ENCODE measurements at places on chromosomes 2 and 18. TPM values are rescaled to one million over a fixed set of nuclear protein-coding genes. Genes with fewer than 3 reads are reported as not detected.
A peak's percentile ranks its signal among the peaks of the same experiment; 100 is the strongest.

Gene TNP1
- not detected for total RNA-seq

Gene PID1
- 49.3 TPM for total RNA-seq

Gene WDCP
- 3.3 TPM for total RNA-seq

Gene C2orf66
- total RNA-seq = not detected

Gene ZNF514
- total RNA-seq = 12.3 TPM

GRCh38 chr18:22817844-22818243 is 115.3 kb upstream of the RBBP8 start:
- DNase-seq = no peak

GRCh38 chr2:69306393-69306821 is 80.6 kb downstream of the GFPT1 start:
- DNase-seq = no peak

DNA sequence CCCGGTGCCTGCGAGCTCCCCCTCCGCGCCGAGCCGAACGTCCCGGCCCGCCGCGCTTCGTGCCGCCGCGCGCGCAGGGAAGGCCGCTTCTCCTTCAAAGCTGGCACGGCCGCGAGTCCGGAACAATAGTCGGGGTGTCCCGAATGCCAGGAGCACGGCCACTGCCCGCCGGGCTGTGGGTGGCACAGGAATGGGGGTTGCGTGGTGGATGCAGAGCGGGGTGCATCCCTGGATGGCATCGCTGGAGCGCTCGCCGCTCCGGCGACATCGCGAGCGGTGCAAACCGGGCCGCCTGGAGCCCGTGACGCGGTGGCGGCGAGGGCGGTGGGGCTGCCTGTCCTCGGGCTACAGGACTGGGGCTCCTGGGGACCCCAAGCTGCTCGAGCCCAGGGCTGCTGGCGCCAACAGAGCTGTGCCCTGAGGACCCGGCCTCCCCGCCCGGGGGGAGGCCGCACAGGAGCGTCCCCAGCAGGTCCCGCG is 1.1 kb upstream of the SATB2 start:
- DNase-seq = peak; percentile 73

- DNase-seq = no peak
Observed at GRCh38 chr2:173021939-173022371, 53.7 kb upstream of the MAP3K20 start.

GRCh38 chr2:130370490-130370889 is 14.6 kb downstream of the PTPN18 start:
- DNase-seq = no peak

DNA sequence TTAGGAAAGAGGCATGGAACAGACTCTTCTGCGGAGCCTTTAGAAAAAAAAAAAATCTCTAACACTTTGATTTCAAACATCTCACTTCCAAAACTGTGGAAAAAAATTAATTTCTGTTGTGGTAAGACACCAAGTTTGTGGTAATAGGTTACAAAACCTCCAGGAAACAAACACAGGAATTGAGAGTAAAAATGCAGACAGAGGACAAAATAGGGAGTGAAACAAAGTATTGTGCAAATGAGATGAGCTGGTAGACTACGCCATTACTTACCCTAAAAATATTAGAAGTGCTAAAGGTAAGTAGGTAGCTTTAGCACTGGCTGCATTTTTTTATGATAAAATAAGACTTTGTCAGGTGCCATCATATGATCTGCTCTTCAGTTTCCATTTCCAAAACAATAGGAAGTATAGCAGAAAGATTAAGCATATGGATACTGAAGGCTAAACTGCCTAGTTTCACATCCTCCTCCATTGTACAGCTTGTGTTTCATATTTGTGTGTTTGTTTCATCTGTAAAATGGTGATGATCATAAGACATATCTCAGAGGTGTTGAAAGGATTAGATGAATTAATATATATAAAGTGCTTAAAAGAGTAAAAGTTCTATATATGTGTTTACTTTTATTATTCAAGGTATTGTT is 309.2 kb downstream of the NR4A2 start:
- DNase-seq = no peak

- DNase-seq = no peak
Observed at GRCh38 chr2:107529146-107529545, 297.5 kb upstream of the RGPD4 start.

GRCh38 chr2:70888366-70888922 is 47.3 kb upstream of the ATP6V1B1 start:
- no peak for DNase-seq

- no peak for DNase-seq
Observed at GRCh38 chr2:68387408-68388350, 22.6 kb downstream of the PLEK start.

Measured in mucosa of descending colon (tissue), 3 donors.